Neural crest cell (in vitro differentiated cells): ENCODE measurements at places on chromosomes 5 and 9. TPM values are rescaled to one million over a fixed set of nuclear protein-coding genes. Genes with fewer than 3 reads are reported as not detected.

- no peak for DNase-seq
Measured at GRCh38 chr9:82799286-82799685, 263.7 kb downstream of the RASEF start.

GRCh38 chr9:7542693-7543092, 256.9 kb downstream of the DMAC1 start:
- no peak for DNase-seq

- no peak for DNase-seq
Measured at GRCh38 chr5:51476431-51476830, 93.2 kb downstream of the ISL1 start.

DNA sequence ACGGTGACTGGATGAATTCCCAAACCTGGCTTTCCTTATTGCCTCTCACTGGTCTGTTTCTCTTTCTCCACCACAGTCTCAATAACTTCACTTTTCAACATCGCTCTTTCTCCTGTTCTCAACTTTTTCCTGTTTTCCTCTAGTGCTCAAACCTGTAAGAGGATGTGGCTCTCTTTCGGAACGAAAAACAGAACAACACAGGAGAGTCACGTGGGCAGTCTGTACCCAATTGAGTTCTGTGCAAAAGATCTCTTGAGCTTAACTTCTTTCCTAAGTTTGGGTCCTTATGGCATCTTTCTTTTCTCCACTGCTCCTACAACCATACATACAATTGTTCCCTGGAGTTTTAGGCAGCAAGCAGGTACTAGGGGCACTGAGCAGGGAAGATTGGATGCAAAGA, 8.9 kb downstream of the HAVCR1 start:
- DNase-seq = no peak

GRCh38 chr9:136674786-136675349, 12.2 kb downstream of the EGFL7 start:
- DNase-seq = no peak

GRCh38 chr5:80659106-80659505, 4.3 kb upstream of the DHFR start:
- no peak for DNase-seq

- DNase-seq = no peak
Measured at GRCh38 chr5:64773533-64773932, 4.8 kb downstream of the CWC27 start.

DNA sequence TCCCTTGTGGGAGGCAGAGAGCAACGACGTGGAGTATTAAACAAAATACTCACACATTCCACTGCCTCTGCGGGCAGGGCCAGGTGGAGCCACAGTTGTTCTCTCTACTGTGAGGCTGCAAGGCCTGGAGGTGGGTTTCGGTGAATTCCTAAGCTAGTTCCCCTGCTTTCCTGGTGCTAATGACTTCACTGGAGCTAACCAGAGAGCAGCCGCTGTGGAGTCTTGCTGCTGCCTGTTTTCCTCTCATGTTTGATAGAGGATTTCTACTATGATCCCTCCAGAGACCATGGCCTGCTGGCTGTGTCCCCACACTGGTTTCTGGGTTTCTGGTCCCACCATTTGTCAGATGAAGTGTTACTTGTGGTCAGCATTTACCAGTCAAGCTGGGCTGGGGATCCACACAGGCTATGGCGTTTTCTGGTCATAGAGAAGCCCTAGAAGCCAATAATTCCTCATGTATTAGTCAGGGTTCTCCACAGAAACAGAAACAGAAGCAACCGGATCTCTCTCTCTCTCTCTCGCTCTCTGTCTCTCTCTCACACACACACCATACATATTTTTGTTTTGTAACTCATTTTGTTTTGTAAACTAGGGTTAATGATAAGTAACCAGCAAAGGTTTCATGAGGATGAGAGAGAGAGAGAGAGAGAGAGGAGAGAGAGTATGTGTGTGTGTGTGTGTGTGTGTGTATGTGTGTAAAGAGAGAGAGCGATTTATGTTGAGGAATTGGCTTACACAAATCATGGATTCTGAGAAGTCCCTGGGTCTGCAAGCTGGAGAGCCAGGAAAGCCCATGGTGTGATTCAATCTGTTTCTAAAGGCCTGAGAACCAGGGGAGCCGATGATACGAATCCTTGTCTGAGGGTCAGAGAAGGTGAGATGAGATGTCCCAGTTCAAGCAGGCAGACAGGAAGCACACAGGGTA, 403.0 kb downstream of the GADD45G start:
- no peak for DNase-seq

DNA sequence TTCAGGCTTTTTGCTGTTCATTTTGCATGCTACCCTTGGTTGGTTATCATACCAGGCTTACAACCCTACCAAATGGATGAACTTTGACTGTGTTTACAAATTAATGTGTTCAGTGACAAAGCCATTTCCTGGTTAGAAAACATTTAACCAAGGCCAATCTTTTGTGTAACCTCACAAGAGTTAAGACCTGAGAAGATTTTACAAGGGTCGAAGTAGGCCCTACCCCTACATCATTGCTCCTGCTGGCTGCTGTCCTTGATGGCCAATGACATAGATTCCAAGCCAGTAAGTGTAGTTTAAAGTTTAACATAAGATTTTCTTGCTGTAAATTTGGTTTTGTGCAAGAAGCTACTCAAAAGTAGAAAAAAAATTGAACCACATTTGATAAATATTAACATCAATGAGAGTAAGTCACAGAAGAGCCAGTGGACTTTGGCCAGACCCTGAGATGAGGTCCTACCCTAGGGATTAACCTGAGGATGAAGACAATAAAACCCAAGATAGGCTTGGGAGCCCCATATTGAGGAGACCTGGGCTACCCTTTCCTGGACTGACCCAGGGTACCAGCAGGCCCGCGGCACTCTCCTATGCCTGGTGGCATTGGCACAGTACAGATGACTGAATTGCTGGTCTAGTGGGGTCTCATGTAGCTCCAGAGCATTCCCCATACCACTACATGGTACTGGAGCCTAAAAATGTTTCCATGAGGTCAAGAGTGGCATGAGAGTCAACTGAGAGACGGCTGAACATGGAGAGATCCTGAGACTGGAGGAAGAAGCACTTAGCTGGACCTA, 8.3 kb downstream of the C1QTNF3 start:
- DNase-seq = no peak

DNA sequence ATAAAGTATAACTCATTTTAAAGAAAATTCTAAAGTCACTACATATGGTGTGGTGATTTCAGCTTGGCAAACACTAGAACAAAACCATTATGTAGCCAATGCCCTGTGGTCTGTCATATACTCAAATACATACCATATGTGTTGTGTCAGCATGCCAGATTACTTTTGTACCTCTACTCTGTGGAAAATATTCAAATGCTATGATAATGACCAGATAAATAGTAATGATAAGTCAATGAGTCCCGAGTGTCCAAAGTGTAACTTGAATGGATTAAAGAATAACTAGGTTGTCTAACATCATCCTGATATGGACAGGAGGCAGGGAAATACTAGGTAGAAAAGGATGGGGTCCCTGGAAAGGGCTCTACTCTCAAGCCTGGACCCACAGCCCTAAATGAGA, 58.0 kb upstream of the IL6ST start:
- DNase-seq = no peak

- DNase-seq = no peak
Measured at GRCh38 chr9:133113949-133114885, 6.8 kb downstream of the RALGDS start.

The FAM151B gene
- total RNA-seq = 1.9 and 2.0 TPM in 2 replicates

The INSL6 gene
- total RNA-seq = not detected in 2 replicates
